ENCODE measurements at places on chromosomes 11 and 22. TPM values are rescaled to one million over a fixed set of nuclear protein-coding genes. Genes with fewer than 3 reads are reported as not detected.

Gene SYT13
- not detected for polyA plus RNA-seq

Gene TNKS1BP1
- 94.3 TPM for polyA plus RNA-seq

Gene F2
- polyA plus RNA-seq, result not detected

Gene GRAP2
- polyA plus RNA-seq, result 0.04 TPM

Gene APOA4
- not detected for polyA plus RNA-seq

Gene TMEM151A
- polyA plus RNA-seq, result 0.05 TPM

Gene STT3A
- 183 TPM for polyA plus RNA-seq

Gene TRIM68
- polyA plus RNA-seq, result 6.5 TPM

Gene TCN1
- polyA plus RNA-seq, result 3.9 TPM

Gene NAA40
- 23.2 TPM for polyA plus RNA-seq

Gene MUC15
- polyA plus RNA-seq, result 2.2 TPM

Gene ARHGAP42
- polyA plus RNA-seq, result 3.3 TPM

Gene SREBF2
- polyA plus RNA-seq, result 68.4 TPM

Gene MMP7
- 2.2 TPM for polyA plus RNA-seq

Gene FEN1
- 10.0 TPM for polyA plus RNA-seq

Gene PHETA2
- polyA plus RNA-seq, result 2.2 TPM

Gene BCO2
- 0.51 TPM for polyA plus RNA-seq

Gene TBX1
- polyA plus RNA-seq, result not detected

Gene LMNTD2
- polyA plus RNA-seq, result 1.2 TPM
